DMS53 (cell line): ENCODE measurements at places on chromosomes 5 and 9.

DNA sequence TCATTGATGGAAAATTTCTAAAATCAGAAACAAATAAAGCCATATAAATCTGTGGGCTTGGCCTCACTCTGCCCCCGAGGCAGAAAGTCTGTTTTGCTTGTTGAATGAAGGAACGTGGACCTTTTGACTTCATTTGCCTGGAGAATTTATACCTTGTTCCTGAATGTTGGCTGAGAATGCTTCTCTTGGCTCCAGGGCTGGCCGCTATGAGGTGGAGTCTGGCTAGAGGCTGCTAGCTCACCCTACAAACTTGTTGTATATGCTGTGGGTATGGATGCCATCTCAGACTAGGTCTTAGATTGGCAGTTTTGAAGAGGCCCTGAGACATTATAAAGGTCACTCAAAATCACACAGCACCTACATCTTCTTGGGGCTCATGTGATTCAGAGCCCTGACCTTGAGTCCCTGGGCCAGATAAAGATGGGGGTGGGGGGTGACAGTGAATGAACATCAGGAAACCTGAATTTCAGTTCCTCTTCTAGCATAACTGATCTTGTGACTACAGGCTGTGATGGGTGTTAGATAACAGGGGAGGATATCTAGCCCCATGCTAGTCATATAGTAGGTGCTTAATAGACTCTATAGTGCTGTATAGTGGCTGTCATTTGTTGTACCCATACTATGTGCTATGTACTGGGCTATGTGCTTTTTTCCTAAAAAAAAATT is 2.8 kb downstream of the GM2A start:
- no peak for DNase-seq

DNA sequence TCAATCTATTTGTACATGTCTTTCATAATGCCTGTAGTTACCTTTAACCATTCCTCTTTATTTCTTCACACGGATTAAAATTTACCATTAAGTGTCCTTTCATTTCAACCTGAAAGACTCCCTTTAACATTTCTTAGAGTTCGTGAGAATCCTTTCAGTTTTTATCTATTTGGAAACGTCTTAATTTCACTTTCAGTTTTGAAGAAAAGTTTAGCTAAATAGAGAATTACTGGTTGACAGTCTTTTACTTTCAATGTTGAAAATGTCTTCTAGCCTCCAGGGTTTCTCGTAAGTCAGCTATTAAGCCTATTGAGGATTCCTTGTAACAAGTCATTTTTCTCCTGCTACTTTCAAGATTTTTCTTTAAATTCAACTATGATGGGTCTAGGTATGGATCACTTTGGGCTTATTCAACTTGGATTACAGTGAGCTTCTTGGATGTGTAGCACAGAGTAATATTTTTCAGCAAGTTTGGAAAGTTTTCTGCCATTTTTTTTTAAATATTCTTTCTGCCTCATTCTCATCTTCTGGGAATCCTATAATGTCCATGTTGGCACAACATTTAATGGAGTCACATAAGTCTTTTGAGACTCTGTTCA is 48.5 kb downstream of the RFX3 start:
- no peak for DNase-seq

DNA sequence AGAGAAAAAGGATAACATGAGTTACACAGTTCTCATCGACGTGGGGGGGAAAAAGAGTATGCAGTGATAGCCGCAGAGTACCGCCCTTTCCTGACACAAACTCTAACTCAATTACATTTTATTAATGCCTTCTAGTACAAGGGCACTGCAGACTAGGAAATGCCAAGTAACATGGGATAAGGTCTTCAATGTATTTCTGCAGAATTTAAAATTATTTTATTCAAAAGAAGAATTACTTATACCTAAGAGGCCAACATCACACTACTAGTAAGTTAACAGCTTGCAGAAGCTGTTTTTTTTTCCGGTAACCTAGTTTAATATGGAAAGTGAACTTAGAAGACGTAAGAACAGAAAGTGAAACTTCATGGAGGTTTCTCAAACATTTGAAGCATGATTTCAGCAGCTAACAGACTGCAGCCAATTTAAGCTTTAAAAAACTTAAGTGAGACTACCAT is 3.9 kb downstream of the SETX start:
- DNase-seq = no peak

- DNase-seq = peak; percentile 16
Observed at GRCh38 chr5:73997960-73998359, 372.0 kb downstream of the ARHGEF28 start.

DNA sequence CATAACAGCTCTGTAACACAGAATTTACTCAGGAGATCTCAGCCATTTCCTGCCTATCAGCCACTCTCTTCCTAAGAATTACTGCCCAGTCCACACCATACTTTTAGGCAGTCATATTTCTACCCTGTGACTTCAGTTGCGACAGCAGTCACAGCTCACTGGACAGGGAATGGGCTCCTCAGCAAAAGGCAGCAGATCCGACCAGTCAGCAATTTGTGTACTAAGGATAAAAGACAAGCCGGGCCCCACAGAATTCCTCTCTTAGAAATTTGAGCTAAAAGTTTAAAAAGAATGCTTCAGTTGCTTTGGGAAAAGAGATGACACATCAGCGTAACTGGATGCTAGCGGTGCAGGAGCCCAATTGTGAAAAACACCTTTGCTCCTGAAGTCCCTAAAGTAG is 172.1 kb downstream of the ENC1 start:
- no peak for DNase-seq

DNA sequence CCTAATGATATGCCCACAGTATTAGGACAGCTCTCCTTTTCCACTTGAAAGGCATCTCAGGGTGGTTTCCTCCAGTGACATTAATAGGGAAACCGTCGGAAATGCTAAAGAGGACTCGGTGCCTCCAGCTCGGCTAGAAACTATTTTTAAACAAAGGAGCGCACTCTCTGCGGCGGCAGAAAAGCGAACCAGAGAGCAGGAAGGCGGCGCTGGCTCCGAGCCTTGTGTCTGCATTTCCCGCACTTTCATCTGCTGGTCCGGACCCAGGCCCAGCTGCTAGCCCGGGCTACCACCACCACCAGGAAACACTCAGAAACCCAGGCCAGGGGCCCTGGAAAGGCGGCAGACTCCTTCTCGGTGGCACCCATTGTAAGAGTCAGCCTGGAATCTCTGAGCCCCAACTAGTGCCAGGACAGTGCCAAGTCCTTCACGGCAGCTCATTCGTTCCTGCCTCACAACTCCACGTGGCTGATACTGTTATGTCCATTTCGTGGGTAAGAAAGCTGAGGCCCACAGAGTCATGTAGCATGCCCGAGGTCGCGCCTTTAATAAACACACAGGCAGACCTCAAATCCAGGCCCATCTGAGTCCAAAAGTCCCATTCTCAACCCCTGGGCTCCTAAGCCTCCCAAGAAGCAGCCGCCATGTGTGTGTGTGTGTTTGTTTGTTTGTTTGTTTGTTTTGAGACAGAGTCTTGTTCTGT is 73.9 kb downstream of the VAV2 start:
- DNase-seq = no peak

DNA sequence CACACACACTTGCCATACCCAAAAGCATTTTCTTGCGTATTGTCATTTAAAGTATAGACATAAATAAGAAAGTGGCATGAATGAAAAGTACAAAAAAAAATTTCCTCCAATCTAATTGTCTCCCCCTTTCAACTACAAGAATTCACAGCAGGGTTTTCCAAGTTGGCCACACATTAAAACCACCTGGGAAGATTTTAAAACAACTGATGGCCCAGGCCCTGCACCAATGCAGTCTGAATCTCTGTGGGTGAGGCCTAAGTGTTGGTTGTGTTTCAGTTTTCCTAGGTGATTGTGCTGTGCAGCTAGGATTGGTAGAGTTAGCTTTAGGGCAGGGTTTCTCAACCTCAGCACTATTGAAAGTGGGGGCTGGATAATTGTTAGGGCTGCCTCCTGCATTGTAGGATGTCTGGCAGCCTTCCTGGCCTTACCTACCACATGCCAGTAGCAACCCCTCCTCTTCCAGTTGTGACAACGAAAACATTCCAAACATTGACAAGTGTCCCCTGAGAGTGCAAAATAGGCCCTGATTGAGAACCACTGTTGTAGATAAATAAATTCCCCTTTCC is 337.1 kb downstream of the KIAA0825 start:
- no peak for DNase-seq

- peak; percentile 86 for DNase-seq
Observed at GRCh38 chr5:25544652-25545249, 900.0 kb upstream of the CDH10 start.

DNA sequence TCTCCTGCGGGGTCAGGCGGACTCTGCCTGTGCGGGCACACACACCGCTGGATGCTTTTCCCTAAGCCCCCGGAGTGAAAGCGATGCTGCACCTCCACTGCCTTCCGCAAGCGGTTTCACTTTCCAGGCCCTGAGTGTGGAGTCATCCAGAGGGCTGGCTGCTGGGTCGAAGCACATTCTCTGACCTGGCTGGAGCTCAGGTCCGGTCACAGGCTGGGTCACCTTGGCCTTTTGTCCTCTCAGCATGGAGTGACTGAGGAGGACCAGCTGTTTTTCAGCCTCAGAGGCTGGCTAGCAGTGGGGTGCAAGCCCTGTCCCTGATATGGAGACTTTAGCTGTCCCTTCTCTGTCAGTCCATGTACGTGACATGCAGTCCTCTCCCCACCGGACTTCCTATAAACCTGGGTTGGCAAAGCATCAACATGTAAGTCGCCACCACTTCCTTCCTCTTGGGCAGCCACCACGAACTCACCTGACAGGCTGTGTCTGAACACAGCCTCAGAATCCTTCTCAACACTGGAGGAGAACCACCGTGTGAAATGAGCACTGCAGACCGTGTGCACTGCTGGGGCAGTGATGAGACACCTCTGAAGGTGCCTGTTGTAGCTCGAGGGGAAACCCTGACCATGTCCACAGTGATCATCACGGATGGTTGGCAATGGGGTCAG is 51.3 kb downstream of the GADD45G start:
- DNase-seq = no peak

DNA sequence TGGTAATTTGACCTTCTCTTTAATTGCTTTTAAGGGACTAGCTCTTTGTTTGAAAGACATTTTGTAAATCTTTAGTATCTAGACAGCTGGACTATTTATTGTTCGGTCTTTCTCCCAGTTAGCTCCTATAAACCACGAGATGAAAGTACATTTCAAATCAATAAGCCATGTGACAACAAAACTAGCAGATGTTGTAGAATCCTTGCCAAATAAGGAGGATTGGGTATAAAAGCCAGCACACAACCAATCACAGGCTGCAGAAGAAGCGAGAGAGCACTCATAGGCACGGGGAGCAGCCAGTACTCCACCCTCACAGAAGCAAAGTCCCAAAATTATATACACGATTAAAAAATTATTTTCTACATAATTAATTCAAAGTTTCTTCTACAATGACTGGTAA is 8.1 kb upstream of the OMD start:
- DNase-seq = no peak

DNA sequence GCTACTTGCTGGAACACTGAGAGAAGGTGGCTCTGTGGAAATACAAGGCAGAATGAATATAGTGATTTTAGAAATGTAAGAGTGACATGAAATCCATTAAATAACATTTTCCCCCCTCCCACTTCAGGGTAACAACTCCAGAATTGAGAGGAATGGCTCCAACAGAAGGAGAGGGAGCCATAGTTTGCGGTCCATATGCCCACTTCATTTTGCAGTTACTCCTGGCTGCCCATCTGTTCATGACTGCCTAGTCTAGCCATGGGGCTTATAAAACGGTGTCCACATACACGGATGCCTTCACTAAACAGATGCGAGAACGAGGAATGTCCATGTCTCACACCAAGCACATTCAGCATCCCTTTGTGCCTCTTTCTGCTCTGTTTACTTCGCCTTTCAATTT is 186.7 kb downstream of the TMEM38B start:
- no peak for DNase-seq

- no peak for DNase-seq
Observed at GRCh38 chr5:17076272-17076671, 140.2 kb upstream of the MYO10 start.

GRCh38 chr9:132873403-132873802 is 4.7 kb downstream of the AK8 start:
- no peak for DNase-seq

DNA sequence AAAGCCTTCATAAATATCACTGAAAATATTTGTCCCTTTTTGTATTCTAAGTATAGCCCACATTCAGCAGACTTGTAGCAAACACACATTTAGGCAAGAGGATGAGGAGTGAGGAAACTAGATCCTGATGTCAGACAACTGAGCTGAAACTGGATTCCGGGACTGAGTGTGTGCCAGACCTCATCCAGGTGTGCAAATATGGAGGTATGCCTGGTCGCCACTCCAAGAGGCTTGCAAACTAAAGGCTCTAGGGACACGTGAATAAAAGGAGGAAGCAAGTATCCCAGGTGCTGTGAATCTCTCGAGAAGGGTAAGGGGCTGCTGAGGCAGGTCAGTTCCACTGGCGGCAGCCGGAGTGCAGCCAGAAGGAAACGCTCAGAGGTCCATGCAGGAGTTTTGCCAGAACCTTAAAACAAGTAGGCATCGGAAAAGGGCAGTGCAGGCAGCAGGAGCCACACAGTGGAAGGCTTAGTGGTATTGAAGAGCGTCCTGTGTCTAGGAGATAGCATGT is 77.4 kb upstream of the ALDH1B1 start:
- peak; percentile 95 for DNase-seq

DNA sequence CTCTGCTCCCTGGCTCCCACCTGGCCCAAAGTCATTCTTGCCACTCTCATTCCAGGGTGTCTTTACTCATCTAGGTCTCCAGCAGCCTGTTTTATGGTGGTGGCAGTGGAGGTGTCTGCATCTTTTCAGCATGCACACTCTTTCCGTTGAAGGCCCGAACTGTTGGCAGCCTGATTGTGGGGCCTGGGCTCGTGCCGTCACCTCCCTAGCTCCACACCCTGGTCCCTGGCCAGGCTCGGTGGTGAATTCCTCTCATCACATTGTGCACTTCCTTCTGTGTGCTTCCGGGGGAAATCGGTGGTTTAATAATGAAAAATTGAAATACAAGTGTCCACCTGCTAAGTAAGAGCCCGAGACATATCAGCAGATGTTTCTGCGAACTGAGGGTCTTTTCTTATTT is 214.3 kb downstream of the TRIO start:
- no peak for DNase-seq

- no peak for DNase-seq
Observed at GRCh38 chr5:167011196-167011595, 1280.2 kb upstream of the WWC1 start.

- peak; percentile 82 for DNase-seq
Observed at GRCh38 chr9:96217754-96218693, 84.0 kb downstream of the HSD17B3 start.

GRCh38 chr9:94603259-94604160 is 9.9 kb upstream of the FBP2 start:
- DNase-seq = peak; percentile 28

- DNase-seq = no peak
Observed at GRCh38 chr5:130692770-130693169, 472.3 kb downstream of the HINT1 start.

DNA sequence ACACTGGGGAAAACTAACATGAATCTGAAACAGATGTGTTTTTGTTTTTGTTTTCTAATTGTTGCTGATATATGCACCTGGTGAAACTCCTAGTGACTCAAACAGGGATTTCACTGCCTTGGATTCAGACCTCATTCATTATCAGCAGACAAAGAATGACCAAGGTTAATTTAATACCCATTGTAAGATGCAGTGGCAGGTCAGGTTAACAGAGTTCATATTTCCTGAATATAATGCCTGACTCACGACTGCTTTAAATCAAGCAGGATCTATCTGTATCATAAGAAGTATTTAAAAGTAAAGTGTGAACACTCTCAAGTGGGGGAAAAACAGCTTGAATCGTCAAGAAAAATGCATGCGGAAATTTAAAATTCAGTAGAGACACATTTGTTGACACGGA is 5.5 kb downstream of the JAKMIP2 start:
- DNase-seq = no peak

GRCh38 chr9:76198336-76198735 is 195.9 kb downstream of the RFK start:
- DNase-seq = no peak

- peak; percentile 67 for DNase-seq
Observed at GRCh38 chr9:105319202-105319813, 74.9 kb downstream of the SLC44A1 start.
